ENCODE measurements at places on chromosomes 4 and X. TPM values are rescaled to one million over a fixed set of nuclear protein-coding genes. Genes with fewer than 3 reads are reported as not detected.

COQ2 gene
- 36.4 TPM for total RNA-seq

ARSD gene
- total RNA-seq = 6.7 TPM

DNA sequence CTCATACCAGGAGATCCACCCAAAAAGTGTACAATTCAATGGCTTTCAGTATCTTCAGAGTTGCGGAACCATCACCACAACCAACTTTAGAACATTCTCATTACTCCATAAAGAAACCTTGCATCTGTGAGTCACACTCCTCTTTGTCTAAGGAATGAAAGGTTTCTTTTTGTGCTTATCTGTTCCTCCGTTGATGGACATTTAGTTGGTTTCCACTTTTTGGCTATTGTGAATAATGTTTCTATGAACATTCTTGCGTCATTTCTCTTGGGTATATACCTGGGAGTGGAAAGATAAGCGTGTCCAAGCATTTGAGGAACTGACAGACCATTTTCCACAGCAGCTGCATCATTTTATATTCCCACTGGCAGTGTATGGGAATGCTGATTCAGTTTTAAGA is 10.6 kb downstream of the FAM184B start:
- no peak for DNase-seq

GRCh38 chr4:85092943-85093342 is 126.5 kb upstream of the WDFY3 start:
- no peak for DNase-seq

DNA sequence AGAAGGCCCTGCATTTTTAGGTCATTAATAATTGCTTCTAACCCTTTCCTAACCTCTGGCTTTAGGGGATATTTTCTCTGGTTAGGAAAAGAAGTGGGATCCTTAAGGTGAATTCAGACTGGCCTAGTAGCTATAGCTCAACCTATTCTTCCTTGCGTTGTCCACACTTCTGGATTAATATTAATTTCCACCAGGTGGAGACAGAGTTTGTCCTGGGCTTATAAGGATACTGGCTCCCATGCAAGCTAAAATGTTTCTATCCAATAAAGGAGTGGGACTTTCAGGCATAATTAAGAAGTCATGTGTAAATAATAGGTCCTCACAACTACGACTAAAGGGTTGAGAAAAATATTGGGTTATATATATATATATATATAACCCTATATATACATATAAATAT is 860.0 kb upstream of the POU3F4 start:
- DNase-seq = no peak

GRCh38 chrX:121103381-121103780 is 56.0 kb downstream of the GLUD2 start:
- DNase-seq = no peak

- no peak for DNase-seq
Observed at GRCh38 chrX:114006664-114007063, 577.2 kb upstream of the HTR2C start.

TACC3 gene
- total RNA-seq = 94.4 TPM

GRCh38 chr4:156754832-156755570 is 216.6 kb downstream of the PDGFC start:
- DNase-seq = no peak

DNA sequence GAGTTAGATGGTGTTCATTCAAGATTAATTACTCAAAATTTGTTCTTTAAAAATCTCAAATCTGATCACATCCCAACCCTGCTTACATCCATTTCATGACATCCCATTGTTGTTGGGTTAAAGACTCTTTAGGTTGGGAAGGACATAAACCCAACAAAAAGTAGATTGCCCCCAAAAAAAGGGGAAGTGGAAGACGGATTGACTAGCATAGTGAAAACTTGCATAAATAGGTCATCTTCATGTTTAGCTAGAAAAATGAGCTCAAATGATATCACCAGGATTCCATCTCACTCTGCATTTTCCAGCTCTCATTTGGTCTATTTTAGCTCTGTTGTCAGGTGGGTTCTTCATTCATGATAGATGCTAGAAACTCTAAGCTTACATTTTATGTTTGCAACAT is 18.5 kb upstream of the TET2 start:
- DNase-seq = no peak

- DNase-seq = no peak
Observed at GRCh38 chr4:2443061-2443730, 24.4 kb downstream of the CFAP99 start.

ADRA2C gene
- total RNA-seq = not detected

- no peak for DNase-seq
Observed at GRCh38 chr4:119672086-119672485, 43.5 kb upstream of the PDE5A start.

- no peak for DNase-seq
Observed at GRCh38 chrX:81564851-81565250, 362.9 kb downstream of the SH3BGRL start.

DNA sequence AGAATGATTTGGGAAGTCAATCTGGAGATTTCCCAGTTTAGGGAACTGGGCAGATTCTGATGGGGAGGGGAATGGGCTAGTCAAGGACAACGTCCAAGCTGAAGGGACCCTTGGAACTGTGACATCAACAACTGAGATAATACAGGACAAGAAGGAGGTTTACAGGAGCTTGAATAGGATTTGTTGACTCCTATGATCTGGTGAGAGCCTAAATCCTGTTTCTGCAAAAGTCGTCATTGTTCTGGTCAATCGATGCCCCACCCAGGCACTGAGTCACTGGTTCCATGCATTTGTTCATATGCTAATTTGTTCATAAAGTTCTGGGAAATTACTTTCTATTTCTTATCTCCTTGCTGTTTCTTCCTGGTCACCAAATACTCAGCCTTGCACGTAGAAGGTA is 15.3 kb upstream of the PDGFRA start:
- no peak for DNase-seq

NUDT10 gene
- 3.2 TPM for total RNA-seq

MAGED4B gene
- total RNA-seq = 7.2 TPM

USP17L22 gene
- not detected for total RNA-seq

- DNase-seq = no peak
Observed at GRCh38 chrX:130071611-130072344, 38.5 kb downstream of the ELF4 start.

DNA sequence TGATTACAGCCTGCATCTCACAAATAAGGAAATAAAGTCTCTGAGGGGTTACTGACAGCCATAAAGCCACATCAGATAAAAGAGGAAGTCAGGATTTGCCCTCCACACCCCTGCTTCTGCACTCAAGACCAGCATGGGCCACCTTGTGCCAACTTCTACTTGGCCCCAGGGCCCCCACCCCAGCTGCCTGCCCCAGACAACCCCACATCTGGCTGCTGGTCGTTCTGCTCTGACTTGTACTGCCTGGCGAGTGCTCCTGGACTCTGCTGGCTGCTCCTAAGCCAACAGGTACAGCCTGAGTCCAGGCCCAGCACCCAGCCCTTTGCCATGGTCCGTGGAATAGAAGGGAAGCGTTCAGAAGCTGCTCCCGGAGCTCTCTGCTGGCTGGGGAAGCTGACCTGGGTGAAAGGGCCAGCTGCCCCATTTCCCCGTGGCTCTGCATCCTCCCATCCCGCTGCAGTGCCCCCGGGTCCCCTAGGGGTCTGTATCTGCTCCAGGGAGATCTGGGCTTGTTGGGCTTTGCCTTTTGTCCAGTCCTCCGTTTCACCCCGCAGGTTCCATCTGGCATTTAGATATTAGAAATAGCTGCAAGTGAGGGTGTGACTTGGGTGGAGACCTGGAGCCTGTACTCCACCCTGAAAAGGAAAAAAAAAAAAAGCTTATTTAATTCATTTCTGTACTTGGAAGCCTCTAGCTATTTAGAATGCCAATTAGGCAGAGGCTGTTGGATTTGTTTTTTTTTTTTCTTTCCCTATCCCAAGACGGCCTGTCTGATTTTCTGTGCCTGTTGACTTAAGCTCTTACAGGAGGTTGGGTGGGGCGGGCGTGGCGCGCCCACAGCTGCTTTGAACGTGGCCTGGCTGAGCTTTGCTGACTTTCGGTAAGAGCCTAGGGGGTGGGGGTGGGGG is 194.7 kb downstream of the PTTG2 start:
- DNase-seq = no peak

GRCh38 chrX:39384996-39385395 is 583.7 kb downstream of the MID1IP1 start:
- no peak for DNase-seq

FGF13 gene
- 2.5 TPM for total RNA-seq

DNA sequence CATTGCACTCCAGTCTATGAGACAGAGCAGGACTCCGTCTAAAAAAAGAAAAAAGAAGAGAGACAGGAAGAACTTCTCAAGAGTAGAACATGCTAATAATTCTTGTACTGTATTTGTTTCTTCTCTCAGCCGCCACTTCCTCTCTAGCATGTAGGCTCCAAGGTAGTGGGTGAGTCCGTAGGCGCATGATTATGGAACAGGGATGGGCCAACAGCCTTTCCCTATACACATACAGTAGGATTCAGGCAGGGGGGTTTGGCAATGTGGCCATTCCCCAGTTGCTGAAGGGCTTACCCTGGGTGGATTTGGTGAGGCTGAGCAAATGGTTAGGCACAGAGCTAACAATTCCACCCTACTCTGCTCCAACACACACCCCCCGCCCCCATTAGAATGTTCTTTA is 35.0 kb upstream of the APLN start:
- DNase-seq = no peak

- DNase-seq = no peak
Observed at GRCh38 chr4:41420541-41420940, 117.4 kb upstream of the LIMCH1 start.

DNA sequence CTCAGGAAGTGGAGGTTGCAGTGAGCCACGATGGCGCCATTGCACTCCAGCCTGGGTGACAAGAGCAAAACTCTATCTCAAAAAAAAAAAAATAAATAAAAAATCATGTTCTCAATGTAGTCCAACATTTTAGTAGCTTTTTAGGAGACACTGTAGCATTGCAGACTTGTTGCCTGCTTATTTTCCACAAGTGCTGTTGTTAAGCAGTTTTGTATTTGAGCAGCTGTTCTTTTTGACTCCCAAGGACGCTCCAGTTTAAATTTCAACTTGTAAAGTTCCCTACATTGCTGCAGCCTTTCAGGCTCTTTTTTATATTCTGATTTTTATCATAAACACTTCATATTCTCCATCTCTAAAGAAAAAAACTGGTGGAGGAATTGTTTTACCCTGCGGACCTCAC is 83.1 kb downstream of the PPEF2 start:
- no peak for DNase-seq

DNA sequence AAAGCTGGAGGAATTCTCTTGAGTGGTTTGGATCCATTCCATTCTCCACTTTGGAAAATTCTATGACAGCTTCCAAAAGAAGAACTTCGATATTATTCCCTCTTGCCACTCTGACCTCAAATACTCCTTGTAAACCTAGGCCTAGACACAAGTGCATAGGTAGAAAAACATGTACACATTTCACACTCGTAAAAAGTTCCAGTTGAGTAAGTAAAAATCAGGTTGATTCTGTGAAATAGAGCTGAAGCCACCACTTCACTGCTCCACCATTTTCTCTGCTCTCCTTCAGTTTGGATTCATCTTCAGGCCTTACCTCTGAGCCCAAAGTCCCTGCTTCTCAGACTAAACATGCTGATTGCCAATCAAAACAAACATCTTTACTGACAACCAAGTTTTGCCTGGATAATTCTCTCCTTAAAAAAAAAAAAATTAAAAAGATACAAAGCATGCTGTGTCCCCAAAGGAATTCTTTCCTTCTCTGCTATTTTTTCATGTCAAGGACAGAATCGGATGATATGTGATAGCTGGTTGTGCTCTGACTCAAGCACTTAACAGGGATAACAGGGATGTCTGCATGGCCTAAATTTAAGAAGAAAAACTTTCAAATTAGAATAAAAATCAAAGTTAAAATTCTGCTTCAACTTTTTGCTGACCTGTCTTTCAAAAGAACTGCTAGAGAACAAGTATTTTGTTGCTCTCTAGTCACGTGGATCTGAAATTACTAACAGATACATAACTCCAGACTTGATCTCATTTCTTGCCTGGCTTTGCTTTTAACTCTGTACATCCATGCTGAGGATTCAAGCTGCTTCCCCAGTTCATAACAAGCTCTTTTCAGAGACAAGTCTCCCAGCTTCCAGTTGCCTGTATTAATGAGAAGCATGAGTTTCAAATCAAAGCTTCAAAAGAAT is 420.9 kb upstream of the INTU start:
- no peak for DNase-seq

- no peak for DNase-seq
Observed at GRCh38 chr4:85368932-85369331, 106.0 kb upstream of the ARHGAP24 start.

GLRA2 gene
- total RNA-seq = not detected

MAGEC1 gene
- total RNA-seq = not detected

- no peak for DNase-seq
Observed at GRCh38 chr4:113905301-113905700, 74.1 kb downstream of the ARSJ start.

- DNase-seq = no peak
Observed at GRCh38 chrX:23394421-23394820, 59.8 kb downstream of the PTCHD1 start.

OTUD4 gene
- 17.2 TPM for total RNA-seq

DNA sequence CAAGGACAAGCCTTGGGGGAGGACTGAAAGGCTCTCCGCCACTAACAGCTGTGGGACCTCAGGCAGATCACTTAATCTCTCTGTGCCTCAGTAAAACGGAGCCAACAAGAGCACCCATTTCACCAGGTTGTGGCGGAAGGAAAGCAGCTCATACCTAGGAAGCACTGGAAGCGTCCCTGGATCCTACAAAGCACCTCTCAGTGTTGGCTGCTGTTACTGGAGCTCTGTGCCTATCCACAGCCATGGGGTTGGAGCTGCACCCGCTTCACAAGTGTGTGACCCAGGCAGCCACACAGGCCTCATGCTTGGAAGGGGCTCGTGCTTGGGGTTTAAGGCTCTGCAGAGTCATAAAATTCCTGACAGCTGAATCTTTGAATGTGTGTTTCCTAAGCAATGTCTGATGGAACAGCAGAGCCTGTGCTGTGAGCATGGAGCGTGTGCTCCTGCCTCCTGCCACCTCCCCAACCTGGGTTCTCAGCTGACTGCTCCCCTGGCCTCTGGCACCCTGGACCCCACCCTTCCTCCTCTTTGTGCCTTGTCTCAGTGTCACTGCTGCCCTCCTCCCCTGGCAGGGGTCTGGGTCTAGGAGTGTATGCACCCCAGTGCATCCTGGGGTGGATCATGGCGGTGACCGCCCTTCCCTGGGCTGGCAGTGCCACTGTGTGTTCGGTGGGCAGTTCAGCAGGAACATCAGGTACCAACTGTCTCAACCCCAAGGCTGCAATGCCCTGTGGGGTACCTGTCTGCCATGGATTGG is 14.4 kb upstream of the MAN2B2 start:
- DNase-seq = no peak

GRCh38 chr4:95465010-95465409 is 83.8 kb downstream of the UNC5C start:
- no peak for DNase-seq

DNA sequence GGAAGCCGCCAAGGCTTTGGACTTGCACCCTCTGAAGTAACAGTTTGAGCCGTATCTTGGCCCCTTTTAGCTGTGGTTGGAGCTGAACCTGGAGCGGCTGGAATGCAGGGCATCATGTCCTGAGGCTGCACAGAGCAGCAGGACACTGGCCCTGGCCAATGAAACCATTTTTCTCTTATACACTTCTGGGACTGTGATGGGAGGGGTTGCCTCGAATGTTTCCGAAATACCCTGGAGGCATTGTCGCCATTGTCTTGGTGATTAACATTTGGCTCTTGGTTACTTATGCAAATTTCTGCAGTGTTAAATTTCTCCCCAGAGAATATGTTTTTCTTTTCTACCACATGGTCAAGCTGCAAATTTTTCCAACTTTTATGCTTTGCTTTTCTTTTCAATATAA is 137.2 kb downstream of the MAGEC1 start:
- no peak for DNase-seq
